ENCODE measurements at places on chromosomes 13 and 19.

DNA sequence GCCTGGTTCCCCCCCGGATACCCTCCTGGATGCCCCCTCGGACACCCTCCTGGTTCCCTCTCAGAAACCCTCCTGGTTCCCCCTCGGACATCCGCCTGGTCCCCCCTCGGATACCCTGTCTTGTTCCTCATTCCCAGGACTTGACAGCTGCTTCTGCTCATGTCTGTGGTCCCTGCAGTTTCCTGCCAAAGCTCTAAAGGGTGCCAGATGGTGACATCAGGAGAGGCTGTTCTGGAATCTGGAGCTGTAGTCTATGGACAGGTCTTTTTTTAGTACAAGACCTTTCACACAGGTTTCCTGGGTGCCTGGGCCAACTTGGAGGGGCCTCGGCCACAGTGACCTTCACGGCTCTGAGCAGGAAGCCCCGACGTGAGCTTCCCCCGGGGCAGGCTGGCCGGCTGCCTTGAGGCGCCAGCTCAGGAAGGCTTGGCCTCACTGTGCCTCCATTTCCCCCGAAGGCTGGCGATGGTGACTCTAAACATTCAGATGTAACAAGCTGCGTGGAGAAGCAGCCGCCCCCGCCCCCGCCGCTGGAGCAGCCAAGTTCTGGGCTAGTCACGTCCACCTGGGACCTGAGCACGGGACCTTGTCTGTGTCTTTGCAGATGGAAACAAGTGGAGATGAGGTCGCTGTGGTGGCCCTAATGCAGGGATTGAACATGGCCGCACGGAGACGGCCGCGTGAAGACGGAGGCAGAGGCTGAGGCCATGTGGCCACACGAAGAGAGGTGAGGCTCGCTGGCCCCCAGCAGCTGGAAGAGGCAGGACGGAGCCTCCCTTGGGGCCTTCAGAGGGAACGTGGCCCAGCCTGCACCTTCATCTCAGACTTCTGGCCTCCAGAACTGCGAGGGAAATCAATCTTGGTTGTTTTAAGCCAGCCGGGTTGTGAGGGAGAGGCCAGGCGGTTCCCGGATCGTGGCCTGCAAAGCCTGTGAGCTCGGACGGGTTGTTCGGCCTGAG is 12.7 kb downstream of the SGTA start:
- no peak for DNase-seq

- DNase-seq: no peak
These were observed 18.9 kb upstream of the ZNF14 start for GRCh38 chr19:19751846-19752245.

GRCh38 chr19:29658221-29658991 is 6.9 kb upstream of the PLEKHF1 start:
- DNase-seq: no peak

DNA sequence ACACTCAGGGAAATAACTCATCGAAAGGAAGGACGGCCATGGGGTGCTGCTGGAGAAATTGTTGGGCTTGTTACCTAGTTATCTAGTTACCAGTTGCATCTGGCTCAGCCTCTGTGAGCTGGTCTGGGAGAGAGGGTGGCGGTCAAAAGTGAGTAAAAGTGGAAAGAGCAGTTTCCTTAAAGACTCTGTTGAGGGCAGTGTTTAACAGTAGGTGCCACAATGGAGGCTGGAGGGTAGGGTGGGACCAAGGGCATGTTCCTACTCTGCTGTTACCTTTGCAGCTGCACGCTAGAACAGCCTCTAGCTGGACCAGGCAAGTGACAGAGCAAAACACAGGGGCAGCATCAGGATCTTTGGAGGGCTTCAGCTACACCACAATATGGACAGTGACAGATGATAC is 228.8 kb upstream of the STARD13 start:
- no peak for DNase-seq

GRCh38 chr19:18223860-18224524 is 2.2 kb downstream of the PDE4C start:
- DNase-seq: no peak

GRCh38 chr19:45419396-45419795 is 4.3 kb downstream of the ERCC1 start:
- no peak for DNase-seq

DNA sequence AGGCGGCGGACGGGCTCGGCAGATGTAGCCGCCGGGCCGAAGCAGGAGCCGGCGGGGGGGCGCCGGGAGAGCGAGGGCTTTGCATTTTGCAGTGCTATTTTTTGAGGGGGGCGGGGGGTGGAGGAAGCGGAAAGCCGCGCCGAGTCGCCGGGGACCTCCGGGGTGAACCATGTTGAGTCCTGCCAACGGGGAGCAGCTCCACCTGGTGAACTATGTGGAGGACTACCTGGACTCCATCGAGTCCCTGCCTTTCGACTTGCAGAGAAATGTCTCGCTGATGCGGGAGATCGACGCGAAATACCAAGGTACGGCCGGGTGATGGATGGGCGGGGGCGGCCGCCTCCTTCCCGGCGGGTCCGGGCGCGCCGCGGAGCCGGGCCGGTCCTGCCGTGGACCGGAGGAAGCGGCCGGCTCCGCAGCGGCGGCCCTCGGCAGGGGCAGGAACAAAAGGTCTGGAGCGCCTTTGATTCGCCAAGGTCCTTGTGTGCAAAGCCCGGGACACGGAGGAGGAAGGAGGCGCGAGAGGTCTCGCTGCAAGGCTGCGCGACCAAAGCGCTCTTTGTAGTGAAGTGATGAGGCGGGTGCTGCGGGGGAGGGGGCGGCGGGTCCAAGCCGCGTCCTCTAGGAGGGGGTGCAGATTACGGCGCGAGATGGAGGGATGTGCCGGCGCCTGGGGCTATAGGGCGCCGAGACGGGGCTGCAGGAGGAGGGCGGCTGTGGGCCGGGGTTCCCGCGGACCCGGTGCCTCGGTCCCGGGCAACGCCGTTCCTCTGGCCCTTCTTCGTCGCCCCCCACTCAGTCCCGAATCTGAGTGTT is 689 bp downstream of the ING1 start:
- DNase-seq: peak; percentile 8

DNA sequence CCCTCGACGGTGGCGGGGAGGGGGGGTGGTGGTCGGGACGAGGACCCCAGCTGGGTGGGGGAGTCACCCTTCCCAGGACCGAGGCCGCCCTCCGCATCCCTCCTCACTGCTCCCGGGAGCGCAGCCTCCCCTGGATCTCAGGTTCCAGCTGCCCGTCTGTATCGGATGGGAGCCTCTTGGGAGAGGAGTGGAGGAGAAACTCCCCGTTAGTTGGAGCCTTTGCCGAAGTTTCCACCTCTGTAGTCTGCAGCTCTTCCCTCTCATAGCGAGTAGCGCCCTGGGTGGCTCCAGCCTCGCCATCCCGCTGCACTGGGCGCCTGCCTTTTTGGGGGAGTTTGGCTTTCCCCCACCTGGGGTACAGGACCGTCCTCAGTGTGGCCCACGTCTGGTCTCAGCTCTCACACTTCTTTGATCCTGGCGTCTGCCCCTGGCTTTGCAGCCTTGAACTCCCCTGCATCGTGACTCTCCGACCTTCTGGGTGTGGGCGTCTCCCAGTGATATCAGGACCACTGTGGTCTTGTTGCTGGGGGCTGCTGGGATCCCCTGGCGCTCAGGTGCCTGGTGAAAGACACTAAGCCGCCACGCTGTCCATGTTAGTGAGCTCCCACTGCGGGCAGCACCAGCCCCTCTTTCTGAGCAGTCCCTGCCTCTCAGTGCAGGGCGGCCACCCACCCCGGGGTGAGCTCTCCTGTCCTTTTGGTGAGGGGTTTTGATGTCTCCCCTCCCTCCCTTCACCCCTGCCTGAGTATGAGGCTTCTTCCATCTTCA is 1.1 kb downstream of the CNOT3 start:
- no peak for DNase-seq

- no peak for DNase-seq
These were observed 15.5 kb downstream of the PGLS start for GRCh38 chr19:17526922-17527321.

DNA sequence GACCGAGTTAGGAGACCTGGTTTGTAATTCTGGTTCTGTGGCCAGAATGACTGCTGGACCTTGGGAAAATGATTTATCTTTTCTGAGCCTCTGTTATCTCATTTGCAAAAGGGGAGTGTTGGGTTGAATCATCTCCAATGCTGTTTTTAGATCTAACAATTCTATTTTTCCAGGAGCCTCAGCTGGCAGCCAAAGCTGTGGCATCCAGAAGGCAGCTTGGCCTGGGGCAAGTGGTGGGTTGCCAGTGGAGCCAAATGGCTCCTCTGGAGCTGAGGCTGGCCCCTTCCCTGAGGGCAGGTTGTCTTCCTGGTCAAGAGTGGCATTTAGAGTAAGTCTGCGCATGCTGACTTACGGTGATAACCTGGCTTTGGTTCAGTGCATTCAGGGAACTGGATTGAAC is 21.3 kb downstream of the B3GLCT start:
- DNase-seq: no peak

DNA sequence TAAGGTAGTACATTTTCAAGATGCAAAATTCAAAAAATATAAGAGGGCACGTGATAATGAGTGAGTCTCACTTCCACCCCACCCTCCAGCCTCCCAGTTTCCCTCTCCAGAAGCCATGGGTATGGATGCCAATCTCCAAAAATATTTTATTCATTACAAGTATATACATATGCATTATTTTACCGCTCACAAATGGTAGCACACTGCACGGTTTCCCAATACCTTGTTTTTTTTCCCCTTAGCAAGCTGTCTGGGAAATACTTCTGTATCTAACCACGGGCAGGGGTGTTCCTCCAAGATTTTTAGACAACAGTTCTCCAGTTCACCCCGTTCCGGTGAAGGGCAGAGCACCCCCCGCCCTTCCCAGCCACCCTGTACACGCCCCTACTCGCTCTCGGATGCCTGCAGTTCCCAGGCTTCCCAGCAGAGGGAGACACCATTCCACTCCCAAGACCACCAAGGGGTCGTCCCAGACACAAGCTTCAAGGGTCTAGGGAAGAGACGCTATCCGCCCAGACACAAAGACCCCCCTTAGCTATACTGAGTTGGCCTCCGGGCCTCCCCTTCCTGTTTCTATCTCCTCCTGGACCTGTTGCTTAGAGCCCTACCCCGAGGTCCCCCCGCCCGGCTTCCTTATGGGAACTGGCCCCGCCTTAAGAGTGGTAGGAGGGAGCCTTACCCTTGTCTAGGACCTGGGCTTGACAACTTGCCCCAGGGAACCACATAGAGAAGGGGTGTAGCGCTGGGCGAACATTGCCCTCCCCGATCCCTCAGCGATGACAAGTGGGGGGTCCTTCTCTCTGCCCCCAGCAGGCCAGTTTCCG is 1.1 kb upstream of the FXYD3 start:
- no peak for DNase-seq

- DNase-seq: peak; percentile 63
These were observed 269.1 kb downstream of the NDFIP2 start for GRCh38 chr13:79749984-79750551.

- DNase-seq: no peak
These were observed 156.9 kb downstream of the DLEU7 start for GRCh38 chr13:50686551-50686950.

- DNase-seq: no peak
These were observed 121.1 kb upstream of the MYO16 start for GRCh38 chr13:108508263-108508662.

GRCh38 chr19:56170261-56170660 is 5.5 kb upstream of the GALP start:
- peak; percentile 89 for DNase-seq

- DNase-seq: no peak
These were observed 98.0 kb downstream of the SPRY2 start for GRCh38 chr13:80242728-80243427.

DNA sequence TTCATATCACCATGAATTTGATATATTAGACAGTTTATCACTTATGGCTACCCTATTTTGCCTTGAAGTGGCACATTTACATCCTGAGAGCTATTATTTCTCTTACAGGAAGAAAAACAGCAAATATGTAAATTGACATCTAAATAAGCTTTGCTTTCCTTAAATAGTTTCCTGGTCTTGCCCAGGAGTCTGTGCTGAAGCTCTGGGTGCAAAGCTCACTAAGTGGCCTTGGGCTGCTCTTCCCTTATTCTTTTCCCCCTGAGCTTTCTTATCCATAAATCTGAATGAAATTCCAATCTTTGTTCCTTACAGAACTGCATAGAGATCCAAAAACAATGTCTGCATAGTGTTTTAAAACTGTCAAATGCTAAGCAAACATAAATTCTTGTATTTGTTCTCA is 56.3 kb downstream of the TNFSF13B start:
- DNase-seq: no peak

DNA sequence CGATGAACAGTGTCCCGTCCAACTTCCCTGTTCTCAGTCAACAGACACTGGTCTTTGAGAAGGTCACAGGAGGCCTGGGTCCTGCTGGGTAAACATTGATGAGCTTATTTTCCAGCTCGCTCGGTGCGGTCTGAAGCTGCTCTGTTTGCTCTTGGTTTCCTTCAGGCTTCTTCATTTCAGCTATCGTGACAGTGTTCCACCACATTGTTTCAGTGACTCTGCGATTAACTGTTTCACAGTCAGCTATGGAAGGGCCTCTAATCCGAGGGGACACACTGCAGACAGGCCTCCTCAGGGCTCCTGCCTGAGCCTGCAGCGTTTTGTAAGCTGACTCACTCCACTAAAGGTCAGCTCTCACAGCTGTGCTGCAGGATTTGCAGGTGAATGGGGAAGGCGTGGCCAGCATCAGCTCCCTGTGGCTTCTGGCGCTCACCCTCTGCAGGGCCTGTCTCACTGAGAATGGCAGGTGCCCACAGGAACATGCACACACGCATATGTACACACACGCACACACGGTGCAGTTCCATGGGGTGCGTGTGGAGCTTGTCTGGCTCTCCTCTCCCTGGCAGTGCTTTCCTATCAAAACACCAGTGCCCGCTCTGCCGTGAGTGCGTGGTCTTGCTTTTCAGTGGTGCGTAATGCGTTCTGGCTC is 62.9 kb upstream of the MCF2L start:
- DNase-seq: no peak

GRCh38 chr13:80211566-80211965 is 129.4 kb downstream of the SPRY2 start:
- DNase-seq: no peak

All from RCC 7860 (cell line).